Amygdala (tissue), 56 donors: ENCODE measurements at places on chromosomes 2 and 18.

- no peak for DNase-seq
Observed at GRCh38 chr2:61220768-61221167, 58.8 kb downstream of the C2orf74 start.

GRCh38 chr2:126836761-126837679, 61.7 kb upstream of the TEX51 start:
- DNase-seq = no peak

DNA sequence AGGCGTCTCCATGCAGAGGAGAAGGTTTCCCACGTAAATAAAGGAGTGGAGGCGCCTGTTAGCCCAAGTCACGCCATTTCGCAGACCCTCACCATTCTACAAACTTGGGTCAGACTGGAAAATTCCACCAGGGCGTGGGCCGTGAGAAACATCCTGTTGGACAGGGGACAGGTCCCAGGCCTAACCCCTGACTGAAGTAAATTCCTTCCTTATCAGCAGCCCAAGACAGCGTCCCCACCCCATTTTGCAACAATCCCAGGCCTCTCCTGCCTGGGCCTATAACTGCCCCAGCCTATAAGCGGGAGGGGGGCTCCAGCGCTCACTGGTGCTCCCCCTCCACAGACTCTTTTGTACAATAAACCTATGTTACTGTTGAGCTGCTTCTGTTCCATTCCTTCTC, 57.3 kb upstream of the CBLN2 start:
- no peak for DNase-seq

DNA sequence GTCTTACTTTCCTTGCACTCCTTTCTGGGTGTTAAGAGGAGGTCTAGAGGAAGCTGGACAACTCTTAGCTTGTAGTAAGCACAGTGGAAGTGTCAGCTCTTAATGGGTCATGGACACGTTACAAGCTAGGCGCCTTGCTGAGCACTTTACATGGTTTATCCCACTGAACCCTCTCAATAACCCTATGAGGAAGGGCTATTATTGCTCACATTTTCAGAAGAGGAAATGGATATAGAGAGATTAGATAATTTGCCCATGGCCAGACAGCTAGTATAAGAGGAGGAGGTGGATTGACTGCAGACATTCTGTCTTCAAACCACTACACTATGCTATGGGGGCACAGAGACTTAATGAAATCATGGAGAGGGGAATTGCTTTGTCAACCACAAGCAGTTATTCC, 8.3 kb upstream of the IL1RN start:
- DNase-seq = no peak

DNA sequence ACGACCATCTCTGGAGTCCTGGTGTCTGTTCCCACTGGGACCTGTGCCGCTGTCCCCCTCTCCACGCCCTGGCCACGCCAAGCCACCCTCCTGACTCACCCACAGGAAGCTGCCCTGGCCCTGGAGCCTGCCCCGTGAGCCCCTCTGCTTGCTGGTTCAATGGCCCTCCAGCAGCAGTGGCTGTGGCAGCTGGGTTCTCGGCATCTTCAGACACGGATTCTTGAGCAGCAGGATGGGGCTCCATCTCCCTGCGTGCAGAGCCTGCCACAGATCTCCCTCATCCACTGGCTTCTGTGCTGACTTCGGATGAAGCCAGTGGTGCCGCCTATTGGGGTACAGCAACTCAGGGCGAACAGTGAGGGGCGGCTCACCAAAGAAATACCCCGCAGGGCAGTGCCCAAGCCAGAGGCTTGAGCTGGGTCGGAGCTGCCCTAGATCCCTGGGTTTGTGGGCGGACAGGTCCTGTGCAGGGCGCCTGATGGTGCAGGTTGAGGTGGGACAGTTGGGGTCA, 14.0 kb downstream of the CAPN10 start:
- DNase-seq = no peak

- no peak for DNase-seq
Observed at GRCh38 chr2:224937887-224938286, 104.4 kb downstream of the DOCK10 start.

DNA sequence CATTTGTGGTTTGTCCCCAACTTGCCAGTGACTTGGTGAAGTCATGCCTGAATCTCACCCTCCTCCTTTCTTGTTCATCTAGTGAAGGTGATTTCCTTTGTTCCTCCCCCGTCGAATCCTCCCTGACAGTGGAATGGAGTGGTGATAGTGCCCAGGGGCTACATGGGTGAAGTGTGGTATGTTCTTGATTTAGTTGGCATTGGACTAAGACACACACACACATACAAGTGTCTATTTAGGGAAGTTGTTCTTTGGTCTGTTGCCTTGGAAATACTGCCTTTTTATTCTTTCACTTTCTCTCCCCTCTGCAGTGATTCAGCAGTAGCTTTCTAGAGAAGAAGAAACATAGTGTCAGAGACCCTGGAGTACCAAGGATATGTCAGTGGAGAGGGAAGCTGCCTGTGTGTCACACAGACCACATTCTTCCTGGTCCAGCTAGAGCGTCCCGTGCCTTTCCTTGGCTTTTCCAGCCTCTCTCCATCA, 10.9 kb downstream of the INPP4A start:
- DNase-seq = no peak

DNA sequence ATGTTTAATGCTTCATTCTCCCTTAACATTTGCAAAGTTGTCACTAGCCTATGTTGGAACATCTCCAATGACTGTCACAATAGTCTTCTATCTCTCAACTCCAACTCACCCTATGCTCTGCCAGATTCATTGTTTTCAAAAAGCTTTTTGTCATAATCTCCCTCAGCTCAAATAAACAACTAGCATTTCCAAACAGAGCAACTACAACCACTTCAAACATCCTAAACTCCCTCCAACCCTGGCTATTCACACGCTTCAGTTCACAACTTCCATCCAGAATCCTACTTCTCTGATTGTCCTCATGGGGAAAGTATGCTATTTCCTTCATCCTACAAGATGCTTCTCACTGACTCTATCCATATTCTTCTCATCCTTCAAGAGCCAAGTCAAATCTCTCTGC, 139.2 kb upstream of the VRK2 start:
- DNase-seq = no peak

- DNase-seq = no peak
Observed at GRCh38 chr18:73737990-73738389, 409.6 kb downstream of the FBXO15 start.

GRCh38 chr18:62284637-62285036, 40.5 kb upstream of the TNFRSF11A start:
- DNase-seq = no peak

- no peak for DNase-seq
Observed at GRCh38 chr18:31512203-31512764, 14.3 kb downstream of the DSG2 start.

DNA sequence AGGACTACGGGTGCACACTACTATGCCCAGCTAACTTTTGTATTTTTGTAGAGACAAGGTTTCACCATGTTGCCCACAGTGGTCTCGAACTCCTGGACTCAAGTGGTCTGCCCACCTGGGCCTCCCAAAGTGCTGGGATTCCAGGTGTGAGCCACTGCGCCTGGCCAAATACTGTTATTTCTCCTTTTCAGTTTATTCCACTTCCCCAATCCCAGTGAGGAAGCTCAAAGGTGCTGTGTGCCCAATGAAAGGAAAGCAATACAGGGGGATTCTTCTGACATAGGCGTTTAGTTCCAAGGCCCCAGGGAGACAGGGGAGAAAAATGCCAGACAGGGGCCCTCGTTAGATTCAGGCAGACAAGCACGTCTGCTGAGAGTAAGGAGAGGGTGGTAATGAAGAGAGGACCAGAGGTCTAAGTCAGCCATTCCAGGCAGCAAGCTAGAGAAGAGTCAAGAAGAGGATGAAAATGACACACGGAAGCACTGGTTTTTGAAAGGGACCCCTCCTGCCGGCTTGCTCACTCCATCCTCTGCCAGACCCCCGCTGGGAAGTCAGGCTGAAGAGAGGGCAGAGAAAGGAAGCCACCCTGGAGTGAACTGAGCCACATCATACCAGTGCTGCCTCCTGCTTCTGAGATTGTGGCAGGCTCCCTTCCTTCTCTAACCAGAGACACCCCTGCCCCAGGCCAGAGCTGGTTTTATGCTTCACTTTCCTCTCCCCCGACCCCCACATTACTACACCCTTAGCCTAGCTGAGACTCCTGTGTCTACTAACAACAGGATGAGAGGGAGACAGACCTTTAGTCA, 6.7 kb downstream of the INO80C start:
- DNase-seq = no peak

GRCh38 chr2:147854557-147855134, 9.8 kb downstream of the ACVR2A start:
- DNase-seq = no peak

DNA sequence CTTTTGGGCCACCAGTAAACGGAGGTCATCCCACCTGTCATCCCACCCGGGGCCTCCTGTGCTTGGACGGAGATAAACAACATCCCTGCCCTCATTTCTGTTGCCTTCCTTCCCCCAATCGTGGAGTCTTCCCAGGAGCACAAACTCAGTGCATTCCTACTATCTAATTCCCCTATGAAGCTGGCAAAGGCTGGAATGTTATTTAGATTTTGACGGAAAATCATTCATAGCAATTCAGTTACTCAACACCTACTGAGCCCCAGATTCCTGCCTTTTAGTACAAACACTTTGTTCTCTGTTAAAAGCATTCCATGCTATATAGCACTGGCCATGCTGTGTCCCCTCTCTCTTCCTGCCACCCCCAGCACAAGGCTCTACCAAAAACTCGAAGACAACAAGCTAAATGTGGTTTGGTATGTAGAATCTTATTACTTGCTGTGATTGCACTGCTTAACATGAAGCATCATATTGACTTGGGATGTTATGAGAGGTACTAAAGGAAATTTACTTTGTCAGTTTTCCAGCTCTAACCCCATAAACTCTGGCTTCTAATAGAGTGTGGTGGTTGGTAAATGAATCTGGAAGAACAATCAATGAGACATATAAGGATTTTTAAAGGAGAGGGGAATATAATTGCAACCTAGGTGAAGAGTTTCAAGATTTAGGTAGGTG, 32.3 kb upstream of the IMPA2 start:
- DNase-seq = no peak

- no peak for DNase-seq
Observed at GRCh38 chr18:4636967-4637366, 181.9 kb upstream of the DLGAP1 start.

DNA sequence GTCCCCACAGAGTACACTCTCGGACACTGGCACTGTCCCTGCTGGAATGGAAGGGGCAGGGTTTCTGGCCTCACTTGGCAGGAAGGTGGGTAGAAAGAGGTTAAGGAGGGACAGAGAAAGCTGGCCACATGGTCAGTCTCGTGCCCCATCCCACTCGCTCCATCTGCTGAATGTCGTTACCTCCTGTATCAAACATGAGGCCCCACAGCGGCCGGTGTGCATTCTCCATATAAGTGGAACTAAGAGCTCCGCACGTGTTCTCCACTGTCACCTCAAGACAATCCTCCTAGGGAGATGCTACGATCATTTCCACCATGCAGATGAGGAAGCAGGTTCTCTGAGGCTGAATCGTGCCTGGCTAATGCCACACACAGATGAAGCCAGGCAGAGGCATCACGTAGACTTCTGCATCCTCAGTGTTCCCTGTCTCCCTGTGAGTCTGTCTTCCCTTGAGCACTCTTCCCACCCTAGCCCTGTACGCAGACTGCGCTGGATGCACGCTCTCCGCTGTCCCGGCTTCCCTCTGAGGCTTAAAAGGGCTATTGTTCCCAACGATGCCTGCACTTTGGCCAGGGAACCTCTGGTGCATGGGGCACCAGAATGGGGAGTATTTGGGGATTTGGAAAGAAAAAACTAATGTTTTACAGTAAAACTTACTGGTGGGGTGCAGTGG, 35.1 kb downstream of the MAL start:
- no peak for DNase-seq

GRCh38 chr18:32358529-32358928, 112.2 kb downstream of the GAREM1 start:
- no peak for DNase-seq

DNA sequence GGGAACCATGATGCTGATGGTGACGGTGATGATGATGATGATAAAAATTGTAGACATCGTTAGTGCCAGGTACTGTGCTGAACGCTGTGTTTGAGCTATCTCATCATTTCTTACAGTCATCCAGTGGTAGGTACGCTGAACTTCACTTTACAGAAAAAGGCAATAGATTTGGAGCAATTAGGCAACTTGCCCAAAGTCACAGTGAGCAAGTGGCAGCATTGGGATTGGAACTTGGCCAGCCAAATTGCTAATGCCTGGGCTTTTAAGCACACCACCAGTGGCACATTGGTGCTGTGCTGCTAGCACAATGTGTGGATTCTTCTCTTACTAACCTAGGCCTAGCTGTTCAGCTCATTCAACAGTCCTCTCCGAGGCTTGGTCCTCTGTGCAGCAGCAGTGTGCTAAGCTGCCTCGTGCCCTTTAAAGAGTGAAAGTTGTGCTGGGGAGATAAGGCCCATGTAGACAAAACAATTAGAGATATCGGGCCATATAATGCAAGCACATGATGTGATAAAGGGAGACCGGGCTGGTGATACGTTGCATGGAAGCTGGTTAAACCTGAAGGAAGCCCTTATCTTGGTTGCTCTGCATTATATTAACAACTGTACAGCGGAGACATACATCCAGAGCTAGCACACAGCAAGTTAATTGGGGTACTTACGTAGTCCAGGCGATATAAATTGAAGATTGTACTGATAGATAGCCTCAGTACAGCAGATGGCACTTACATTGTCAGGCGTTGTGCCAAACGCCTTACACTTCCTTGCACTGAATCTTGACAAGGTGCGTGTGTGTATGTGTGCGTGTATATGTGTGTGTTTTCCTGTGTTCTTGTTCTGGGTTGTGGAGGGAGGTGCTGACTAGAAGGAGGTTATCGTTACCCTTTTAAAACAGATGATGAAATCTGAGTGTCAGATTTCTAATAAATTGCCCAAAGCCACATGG, 28.4 kb downstream of the HK2 start:
- no peak for DNase-seq

DNA sequence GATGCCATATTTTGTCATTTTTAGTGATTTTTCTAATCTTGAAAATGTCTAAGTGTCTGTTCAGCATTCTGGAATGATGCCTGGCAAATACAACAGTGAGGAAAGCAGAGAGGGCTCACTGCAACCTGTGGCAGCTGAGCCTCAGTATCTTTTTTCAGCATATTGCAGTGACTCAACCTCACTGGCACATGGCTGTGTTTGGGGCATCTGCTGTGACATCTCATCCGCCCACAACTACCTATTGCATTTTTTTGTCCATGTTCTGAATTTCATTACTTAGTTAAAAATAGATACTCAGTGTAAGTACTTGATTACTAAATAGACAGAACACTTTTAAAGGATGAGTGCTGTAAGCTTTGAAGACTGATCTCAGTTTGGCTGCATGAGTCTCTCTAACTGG, 10.7 kb downstream of the BABAM2 start:
- no peak for DNase-seq

- DNase-seq = no peak
Observed at GRCh38 chr18:33034945-33035344, 262.1 kb upstream of the KLHL14 start.

DNA sequence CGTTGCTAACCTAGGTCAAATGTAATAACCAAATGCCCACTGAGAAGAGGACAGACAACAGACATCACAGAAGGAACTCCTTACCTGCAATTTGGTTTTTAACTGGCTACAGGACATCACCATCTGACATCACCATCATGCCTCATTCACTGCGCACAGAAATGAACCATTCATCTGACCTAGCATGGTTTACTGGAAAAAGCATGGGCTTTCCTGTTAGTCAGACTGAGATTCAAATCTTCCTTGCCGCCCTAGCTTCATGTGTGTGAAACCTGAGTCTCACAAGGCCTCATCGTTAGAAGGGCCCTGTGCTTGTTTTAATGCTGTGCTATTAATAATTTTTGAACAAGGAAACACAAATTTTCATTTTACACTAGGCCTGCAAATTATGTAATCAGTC, 1.1 kb upstream of the HIBCH start:
- no peak for DNase-seq

- DNase-seq = no peak
Observed at GRCh38 chr18:40075616-40076015, 1879.4 kb upstream of the PIK3C3 start.

GRCh38 chr18:12924616-12925015, 23.2 kb upstream of the SEH1L start:
- no peak for DNase-seq
